ENCODE measurements at places on chromosomes 1 and 21.

DNA sequence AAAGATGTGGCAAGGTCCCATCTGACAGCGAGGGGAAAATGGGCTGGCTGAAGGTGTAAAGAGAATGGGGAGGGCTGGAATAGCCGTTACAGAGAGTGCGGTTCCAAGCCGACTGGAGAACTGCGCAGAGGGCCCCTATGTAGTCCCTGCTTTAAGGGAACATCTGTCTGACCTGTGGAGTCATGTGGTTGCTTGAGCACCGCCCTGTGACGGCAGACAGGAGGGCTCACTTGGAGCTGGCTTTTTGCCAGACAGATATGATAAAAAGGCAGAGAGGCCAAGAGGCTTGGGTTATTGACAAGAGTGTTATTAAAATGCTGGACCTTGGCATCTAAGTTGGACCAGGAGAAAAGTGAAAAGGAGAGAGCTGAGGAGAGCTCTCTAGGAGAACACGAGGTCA lies 5.9 kb upstream of the PTPRF start:
- no peak for DNase-seq

DNA sequence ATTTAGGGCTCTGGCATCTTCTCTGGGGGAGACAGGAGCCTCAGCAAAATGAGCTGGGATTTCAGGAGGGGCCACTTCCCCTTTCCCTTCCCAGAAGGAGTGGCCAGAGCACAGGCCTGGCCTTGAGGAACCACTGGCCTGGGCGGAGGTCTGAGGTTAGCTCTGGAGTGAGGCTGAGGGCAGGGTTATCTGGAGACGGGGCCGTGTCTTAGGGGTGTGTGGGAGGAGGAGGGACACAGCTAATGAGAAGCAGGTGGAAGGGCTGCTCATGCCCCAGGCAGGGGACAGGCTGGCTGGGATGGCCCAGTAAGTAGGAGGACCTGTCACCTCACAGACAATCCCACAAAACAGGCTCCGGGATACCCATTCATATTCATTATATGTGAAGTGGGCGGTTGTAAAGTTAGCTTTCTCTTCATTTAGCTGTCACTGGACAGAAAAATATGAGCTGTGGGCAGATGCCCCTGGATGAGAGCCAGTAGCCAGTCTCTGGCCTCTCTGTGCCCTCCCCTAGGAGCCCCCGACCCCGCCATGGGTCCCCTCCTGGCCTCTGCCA lies 12.4 kb downstream of the ALX3 start:
- no peak for DNase-seq

DNA sequence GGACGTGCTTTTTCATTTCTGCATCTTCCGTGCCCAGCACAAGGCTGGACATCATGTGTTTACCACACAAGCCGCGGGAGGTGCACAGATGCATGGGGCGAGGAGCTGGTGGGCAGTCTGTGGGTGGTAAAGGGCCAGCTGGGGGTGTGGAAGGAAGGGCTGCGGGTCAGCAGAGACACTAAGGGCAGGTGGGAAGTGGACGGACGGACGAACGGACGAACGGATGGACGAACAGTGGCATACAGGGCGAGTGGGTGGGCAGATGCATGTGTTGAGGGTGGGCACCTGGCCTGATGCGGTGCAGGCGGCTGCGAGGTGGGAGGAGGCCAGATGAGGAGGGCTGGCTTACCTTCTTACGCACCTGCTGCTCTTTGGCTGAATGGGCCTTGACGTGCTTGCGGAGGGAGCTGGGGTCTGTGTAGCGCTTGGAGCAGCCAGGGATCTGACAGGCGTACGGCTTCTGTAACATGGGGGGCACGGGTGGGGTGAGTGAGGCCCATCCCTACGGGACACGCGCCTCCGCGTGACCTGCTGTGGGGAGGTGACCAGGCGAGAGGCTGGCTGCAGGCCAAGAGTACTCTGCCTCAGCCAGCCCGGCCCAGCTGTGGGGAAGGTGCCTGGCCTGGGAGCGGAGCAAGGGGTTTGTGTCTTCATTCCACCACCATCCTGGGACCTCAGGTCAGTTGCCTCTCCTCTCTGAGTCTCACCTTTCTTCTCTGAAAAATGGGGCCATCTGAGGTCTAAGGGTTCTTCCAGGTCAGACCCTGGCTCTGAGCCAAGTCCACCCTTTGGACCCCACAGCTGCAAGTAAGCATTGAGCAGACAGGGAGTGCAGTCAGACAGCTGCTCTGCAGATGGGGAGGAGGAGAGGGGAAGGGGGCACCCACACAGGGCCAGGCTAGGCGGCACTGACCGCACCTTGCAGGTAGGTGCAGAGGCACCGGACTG lies 65.5 kb downstream of the DMRTB1 start:
- DNase-seq: no peak

DNA sequence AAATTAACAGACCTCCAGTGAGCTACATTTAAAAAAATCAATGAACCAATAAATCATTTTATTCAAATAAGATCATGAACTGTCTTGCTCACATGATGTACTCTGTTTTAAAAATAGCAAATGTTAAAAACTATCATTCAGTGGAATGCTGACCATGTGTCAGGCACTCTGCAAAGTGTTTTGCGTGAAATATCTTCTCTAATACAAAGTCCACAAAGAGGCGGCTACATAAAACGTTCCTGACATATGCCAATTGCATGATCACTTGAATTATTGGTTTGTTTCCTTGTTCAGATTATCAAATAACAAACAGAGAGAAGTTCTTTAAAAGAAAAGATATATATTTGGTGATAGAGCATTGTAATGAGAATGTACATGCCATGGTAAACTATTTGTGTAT lies 10.7 kb downstream of the FMO2 start:
- DNase-seq: no peak

DNA sequence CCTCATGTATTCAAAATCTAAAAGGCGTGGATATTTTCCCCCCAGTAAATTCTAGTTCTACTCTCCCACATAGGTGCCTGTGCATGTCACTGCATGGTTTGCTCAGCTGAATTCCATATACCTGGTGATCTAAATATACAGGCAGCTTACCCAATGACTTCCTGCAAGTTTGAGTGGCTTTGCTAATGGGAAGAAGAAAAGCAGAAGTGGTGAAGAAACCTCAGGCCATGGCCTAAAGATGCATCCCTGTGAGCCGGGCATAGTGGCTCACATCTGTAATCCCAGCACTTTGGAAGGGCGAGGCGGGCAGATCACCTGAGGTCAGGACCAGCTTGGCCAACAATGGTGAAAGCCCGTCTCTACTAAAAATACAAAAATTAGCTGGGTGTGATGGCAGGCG lies 11.5 kb downstream of the SLC44A3 start:
- no peak for DNase-seq

DNA sequence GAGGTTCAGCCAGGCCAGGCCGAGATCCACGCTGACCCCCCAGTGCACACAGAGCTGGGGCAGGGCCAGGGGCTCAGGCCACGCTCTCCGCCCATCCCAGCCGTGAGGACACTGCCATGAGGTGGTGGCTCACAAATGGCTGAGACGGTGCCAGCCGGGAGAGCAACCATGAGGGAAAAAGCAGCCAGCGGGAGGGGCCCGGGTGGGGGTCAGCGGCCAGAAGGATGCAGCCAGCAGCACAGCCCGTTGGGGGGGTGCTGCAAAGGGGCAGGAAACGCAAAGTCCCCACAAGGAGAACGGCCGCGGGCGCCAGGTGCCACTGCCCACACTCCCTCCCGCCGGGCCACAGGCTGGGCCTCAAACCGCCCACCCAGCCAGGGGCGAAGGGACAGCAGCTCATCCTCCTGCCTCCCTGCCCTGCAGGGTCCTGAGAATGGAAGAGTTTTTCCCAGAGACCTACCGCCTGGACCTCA lies 8.3 kb downstream of the TTLL10 start:
- DNase-seq: no peak

DNA sequence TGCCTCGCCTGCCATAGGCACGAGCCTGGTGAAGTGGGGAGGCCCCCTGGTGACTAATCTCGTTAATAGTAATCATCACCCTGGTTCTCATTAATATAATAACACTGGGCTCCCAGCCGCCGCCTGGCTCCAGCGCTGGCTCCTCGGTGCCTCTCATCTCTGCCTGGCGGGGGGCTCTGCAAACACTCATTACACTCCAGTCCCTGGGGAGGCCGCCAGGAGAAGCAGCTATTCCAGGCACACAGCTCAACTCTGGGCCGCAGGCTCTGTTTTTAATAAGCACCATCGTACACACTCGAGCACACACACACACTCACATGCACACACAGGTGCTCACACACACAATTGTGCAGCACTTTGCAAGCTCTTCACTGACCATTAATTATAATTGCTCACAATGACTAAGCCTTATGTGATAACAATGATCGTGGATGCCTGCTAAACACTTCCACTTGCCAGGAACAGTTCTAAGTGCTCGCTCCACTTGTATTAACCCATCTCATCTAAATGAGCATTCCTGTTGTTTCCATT lies 52.2 kb downstream of the SDC3 start:
- no peak for DNase-seq

DNA sequence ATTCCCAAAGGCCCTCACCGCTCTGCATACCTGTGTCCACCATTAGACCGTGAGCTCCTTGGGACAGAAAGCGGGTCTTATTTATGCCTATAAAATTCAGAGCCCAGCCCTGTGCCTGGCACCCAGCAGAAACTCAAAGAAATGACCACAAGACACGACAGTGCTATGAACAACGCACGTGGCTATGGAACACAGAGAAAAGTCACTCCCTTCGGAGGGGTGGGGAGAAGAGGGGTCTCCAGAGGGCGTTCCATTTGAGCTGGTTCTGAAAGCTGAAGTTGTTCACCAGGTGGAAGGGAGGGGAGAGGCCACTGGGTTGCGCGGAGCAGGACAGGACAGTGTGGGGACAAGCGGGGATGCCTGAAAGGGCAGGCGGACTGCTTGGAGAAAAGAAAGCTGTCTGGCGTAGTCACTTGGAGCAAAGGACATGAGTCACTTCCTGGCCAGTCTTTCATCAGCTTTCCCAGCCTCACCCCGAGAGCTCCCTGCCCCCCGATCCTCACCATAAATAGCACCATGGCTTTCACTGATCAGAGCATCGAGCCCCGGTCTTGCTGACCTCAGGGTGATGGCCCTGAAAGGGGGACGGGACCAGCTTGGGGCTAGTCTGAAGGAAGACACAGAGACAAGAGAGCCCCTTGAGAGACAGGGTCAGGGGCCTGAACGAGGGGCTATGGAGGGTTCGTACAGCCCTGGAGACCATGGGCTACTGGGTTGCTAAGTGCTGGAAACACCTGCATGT lies 28.5 kb downstream of the ECE1 start:
- no peak for DNase-seq

DNA sequence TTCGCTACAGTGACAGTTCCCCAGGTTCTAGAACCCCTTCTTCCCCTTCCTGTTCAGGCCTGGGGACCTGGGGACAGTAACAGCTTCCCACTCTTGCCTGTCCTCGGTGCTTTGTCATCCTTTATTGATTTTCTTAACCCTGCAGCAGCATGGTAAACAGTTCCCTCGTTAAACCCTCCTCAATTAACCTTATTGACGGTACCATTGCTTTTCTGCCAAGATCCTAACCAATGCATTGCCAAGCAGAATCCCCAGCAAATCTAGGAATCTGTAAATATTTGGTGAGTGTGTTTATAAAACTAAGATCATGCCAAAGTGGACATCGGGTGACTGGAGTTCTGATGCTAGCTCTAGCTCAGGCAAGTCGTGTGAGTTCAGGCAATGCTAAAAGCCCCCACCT lies 99.6 kb upstream of the KAZN start:
- DNase-seq: no peak

DNA sequence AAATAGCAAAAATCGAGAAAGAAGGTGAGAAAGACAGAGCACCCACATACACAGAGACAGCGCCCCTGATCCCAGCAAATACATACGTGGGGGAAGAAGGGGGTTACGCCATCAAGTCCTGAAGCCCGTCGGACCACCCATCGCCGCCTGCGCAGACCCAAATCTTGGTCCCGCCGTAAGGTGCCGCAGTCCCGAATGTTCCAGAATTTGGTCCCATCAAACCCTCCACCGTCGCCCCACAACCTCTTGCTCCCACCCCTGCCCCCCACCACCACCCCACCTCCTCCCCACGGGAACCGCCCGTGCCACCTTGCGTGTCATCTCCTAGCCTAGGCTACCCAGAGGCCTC lies 71.7 kb downstream of the CD46 start:
- no peak for DNase-seq

DNA sequence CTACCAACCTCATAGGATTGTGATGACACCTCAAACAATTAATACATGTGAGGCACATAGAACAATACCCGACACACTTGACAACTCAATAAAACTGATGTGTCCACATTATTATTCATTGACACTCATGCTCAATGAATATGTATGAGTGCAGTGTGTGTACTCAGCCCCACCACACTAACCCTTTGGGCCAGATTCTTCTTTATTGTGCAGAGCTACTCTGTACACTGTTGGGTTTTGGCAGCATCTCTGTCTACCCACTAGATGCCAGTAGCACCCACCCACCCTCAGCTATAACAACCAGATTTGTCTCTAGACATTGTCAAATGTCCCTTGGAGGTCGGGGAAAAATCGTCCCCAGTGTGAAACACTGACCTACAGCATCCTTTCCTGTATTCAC lies 10.1 kb downstream of the CASP9 start:
- DNase-seq: no peak

DNA sequence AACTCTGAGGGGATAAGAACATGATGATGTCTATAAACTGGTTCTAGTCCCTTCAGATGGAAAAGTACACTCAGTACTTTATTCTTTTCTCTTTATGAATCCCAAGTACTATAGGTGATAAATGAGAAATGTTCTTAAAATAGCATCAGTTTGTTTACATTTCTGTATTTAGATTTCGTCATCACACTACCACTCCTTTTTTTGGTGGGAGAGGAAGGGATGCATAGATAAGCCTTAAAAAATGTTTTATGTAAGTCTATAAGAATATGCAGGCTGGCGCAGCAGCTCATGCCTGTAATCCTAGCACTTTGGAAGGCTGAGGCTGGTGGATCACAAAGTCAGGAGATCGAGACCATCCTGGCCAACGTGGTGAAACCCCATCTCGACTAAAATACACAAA lies 144.8 kb downstream of the USP25 start:
- DNase-seq: no peak

DNA sequence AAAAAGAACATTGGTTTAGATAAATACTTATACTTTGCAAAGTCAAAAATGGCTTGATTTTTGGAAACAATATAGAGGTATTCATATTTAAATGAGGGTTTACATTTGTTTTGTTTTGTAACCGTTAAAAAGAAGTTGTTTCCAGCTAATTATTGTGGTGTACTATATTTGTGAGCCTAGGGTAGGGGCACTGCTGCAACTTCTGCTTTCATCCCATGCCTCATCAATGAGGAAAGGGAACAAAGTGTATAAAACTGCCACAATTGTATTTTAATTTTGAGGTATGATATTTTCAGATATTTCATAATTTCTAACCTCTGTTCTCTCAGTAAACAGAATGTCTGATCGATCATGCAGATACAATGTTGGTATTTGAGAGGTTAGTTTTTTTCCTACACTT lies 65.3 kb upstream of the SAMD13 start:
- no peak for DNase-seq

DNA sequence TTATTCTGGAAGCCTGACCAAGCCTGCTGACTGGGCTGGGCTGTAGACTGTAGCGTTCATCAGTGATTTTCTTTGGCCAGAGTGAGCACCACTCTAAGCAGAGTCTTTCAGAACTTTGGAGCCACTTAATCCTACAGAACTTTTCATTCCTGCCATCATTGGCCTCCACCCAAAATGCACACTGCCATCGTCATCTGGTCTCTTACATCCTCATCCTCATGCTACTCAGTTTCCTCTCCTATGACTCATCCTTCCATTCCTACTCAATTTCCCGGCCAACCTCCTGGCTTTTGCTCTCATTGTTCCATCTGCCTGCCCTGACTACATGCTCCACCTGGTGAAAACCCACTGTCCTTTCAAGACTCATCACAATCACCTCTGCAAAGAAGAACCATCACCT lies 233.8 kb upstream of the USP25 start:
- no peak for DNase-seq

GRCh38 chr1:202713110-202713509 lies 2.9 kb upstream of the SYT2 start:
- DNase-seq: no peak
